HT-29 (cell line): ENCODE measurements at places on chromosomes 13 and 19. TPM values are rescaled to one million over a fixed set of nuclear protein-coding genes. Genes with fewer than 3 reads are reported as not detected.
A peak's percentile ranks its signal among the peaks of the same experiment; 100 is the strongest.

NLRP5 gene
- total RNA-seq: not detected in 2 replicates

EIF3K gene
- total RNA-seq: 724 and 815 TPM in 2 replicates

DNA sequence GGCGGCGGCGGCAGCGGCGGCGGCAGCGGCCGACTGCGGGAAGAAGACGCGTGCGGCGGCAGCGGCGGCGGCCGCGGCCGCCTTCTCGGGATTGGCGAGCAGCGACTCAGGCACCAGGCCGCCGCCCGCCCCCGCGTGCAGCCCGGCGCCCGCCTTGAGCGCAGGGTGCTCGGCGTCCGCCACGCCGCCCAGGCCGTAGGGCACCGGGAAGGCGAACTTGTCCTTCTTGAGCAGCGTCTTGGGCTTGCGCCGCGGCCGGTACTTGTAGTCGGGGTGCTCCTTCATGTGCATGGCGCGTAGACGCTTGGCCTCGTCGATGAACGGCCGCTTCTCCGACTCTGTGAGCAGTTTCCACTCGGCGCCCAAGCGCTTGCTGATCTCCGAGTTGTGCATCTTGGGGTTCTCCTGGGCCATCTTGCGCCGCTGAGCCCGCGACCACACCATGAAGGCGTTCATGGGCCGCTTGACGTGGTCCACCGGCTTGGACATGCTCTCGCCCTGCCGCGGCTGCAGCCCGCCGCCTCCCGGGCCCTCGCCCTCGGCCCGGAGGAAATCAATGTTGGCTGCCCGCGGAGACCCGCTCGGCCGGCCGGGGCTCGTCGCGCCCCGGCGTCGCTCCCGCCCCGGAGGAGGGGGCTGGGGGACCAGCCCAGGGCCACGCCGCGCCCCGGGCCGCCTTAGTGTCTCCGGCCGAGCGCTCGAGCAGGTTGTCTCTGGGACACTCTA is 621 bp downstream of the SOX21 start:
- no peak for DNase-seq

SH2D3A gene
- total RNA-seq: 110 and 119 TPM in 2 replicates

- no peak for DNase-seq
These were observed 949 bp downstream of the RAB3A start for GRCh38 chr19:18202778-18203407.

DNA sequence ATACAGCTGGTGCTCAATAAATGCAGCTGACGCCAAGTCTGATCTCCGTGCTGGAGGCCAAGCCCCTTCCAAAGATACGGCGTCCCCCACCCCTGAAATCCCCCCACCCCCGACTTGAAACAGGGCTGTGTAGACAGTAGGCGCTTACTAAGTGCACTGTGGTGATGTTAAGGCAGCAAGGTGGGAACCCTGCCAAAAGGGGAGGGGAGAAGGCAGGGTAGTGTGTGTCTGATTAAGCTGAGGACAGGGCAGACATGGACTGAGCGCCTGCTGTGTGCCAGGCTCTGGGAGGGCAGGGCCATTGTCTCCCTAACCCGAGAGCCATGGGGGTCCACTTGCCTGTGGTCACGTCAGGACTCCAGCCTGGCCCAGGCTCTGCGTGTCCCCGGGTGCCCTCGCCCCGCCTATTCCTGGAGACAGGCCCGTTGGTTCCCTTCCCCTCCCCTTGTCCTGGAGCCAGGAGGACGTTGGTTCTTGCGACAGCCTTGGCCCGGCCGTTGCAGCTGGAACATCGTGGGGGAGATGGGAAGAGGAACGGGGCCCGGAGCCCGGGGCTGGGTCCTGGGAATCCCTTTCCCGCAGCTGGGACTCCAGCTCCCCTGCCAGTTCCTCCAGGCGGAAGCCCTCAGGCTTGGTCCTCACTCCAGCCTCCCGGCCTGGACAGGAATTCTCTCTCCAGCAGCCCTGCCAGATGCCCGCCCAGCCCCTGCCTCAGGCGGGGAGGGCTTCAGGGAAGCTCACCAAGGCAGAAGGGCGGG is 1.7 kb upstream of the ELANE start:
- peak; percentile 32 for DNase-seq

BEST2 gene
- 0.37 and 0.48 TPM in 2 replicates for total RNA-seq

- DNase-seq: no peak
These were observed 1.8 kb upstream of the IFI30 start for GRCh38 chr19:18171605-18172327.

GRCh38 chr19:2782329-2782935 is 641 bp downstream of the SGTA start:
- peak; percentile 12 for DNase-seq

DNA sequence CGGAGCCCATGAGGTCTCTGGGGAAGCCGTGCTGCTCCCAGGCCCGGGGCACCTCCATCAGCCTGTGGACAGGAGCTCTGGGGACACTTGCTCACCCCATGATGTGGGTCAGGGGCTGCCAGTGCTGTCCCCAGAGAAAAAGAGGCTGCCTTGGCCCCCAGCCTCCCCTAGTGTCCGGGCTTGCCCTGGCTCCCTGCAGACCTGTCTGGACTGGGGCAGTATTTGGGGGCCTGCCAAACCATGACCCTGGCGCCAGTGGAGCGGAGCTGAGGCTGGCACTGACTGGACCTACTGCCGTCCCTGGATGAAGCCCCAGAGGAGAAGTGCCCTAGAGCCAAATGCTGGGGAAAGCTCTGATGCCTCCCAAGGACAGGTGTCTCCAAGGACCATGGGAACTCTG is 30.4 kb downstream of the ELAVL1 start:
- DNase-seq: no peak

MATK gene
- total RNA-seq: 0.92 TPM in 1 of 2 replicates, not detected in the other

DNA sequence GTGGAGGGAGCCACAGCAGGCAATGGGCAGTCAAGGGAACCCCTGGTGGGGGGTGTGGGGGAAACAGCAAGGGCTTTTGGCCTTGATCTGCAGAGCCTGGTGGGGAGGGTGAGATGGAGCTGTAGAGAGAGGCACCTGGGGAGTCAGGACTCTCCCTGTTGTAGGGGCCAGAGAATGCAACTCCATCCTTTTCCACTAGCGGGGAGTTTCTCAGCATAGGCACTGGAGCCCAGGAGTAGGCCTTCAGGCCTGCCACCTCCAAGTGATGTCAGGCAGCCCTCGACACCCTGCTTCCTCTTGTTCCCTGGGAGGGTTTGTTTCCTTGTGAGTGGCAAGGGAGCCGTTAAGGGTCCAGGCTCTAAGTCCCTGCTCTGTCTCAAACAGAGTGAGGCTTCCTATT is 25.0 kb downstream of the MEGF8 start:
- DNase-seq: no peak

DNA sequence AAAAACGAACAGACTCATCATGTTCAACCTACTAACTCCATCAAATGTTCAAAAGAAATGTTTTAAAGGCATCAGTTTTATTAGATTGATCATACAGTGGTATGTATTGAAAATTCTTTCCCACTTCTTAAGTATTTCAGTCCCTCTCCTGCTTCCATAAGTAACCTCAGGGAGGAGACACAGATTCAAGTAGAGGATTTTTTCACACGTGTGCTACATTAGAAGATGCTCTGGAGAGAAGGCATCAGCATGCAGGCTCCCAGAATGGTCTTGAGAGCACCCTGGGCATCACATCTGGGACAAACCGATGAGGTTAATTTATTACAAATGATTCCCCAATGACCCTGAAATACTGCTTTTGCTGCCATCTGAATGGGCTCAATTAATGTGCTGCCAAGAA is 3.6 kb downstream of the GPR12 start:
- no peak for DNase-seq
